ENCODE measurements at places on chromosomes 7 and 10. TPM values are rescaled to one million over a fixed set of nuclear protein-coding genes. Genes with fewer than 3 reads are reported as not detected.

- DNase-seq = no peak
These were observed 29.1 kb downstream of the ERCC6 start for GRCh38 chr10:49509771-49510303.

GRCh38 chr10:123229927-123230630 is 75.9 kb downstream of the BUB3 start:
- no peak for DNase-seq

DNA sequence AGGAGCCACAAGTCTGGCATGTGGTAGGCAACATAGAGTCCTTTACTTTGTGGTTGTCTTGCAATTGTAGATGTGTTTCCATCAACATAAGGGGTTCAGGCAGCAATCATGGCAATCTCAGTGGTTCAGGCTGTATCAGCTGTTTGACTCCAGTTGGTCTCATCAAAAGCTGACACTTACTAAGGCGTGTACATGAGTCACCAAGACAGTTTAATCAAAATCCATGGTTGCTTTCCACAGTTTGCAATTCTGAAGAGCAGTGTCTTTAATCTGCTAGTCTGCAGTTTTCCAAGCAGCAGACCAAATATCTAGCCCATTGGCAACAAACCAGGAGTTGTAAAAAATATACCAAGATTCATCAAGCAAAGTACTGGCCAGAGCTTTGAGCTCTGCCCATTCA is 210.2 kb downstream of the MDFIC start:
- DNase-seq = no peak

DNA sequence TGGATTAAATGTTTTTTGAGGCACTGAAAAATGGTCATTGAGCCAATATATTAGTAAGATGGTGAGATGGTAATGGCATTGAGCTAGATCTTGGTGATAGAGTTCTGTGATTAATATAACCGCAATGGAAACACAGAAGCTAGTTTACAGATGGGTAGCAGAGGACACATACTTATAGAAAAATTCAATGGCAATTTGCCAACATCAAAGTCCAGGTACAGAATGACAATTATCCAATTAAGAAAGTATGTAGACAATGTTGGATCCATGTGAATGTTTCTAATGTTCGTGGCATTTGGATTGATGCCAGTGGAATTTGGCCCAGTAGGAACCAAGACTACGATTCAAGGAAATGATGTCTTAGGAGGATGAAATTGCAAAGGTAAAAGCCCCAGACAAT is 187.8 kb downstream of the GNAT3 start:
- no peak for DNase-seq

- no peak for DNase-seq
These were observed 42.2 kb upstream of the HSPB1 start for GRCh38 chr7:76260171-76260703.

Gene RET
- total RNA-seq = 0.60 TPM

Gene CH25H
- 0.30 TPM for total RNA-seq

Gene PITX3
- 0.85 TPM for total RNA-seq

All from left ventricle myocardium inferior (tissue), 1 donor.